Activated T-helper 2 cell treated with anti-CD3 and anti-CD28 coated beads, Interferon-gamma antibody, Interleukin-2, Interleukin-4, amounts not matched to agents 10 μg/mL and 5 μg/mL and 100 μg/mL, durations not matched to agents 14 hours and 24 hours and 36 hours (primary cell): ENCODE measurements at places on chromosomes 4 and X. TPM values are rescaled to one million over a fixed set of nuclear protein-coding genes. Genes with fewer than 3 reads are reported as not detected.

GRCh38 chr4:23060776-23061175 is 368.0 kb downstream of the GBA3 start:
- DNase-seq = no peak
- no peak overlapping the region for H3K4me3 ChIP-seq
- H3K27ac ChIP-seq = no peak overlapping the region
- no peaks in the 10 kb centered on the region for H3K27me3 ChIP-seq

- no peaks in the 10 kb centered on the region for H3K27me3 ChIP-seq
- H3K27ac ChIP-seq = no peak overlapping the region
- H3K4me1 ChIP-seq = no peaks in the 10 kb centered on the region
- no peaks in the 10 kb centered on the region for H3K36me3 ChIP-seq
Measured at GRCh38 chr4:114636192-114636935, 37.8 kb downstream of the UGT8 start.

DNA sequence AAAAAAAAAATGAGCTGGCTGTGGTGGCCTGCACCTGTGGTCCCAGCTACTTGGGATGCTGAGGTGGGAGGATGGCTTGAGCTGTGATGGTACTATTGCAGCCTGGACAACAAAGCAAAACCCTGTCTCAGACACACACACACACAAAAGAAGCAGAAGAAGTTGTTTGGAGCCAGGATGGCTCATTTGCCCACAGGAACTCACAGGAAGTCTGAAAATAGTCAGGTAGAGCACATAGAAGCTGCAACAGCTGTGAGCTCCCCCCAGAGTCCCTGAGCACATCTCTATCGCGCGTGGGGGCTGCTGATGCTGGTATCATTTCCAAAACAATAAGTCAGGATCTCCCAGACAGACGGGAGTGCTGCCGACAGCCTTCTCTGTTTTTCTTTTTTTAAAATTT is 13.4 kb upstream of the DHRSX start:
- no peak overlapping the region for H3K27ac ChIP-seq
- no peak overlapping the region for H3K4me3 ChIP-seq
- no peaks in the 10 kb centered on the region for H3K4me1 ChIP-seq
- no peaks in the 10 kb centered on the region for H3K36me3 ChIP-seq
- no peak for DNase-seq
- peaks cover 4% of the 10 kb centered on the region for H3K27me3 ChIP-seq

- no peak for DNase-seq
- H3K36me3 ChIP-seq = peaks cover 24% of the 10 kb centered on the region
- no peak overlapping the region for H3K4me3 ChIP-seq
- no peak overlapping the region for H3K27ac ChIP-seq
- H3K27me3 ChIP-seq = no peaks in the 10 kb centered on the region
- H3K4me1 ChIP-seq = peaks cover 13% of the 10 kb centered on the region
Measured at GRCh38 chr4:109665783-109666485, 37.3 kb downstream of the CASP6 start.

GRCh38 chr4:185344743-185345538 is 50.8 kb downstream of the LRP2BP start:
- H3K27ac ChIP-seq = peak overlapping the region; percentile 86
- no peaks in the 10 kb centered on the region for H3K27me3 ChIP-seq
- DNase-seq = no peak
- H3K4me1 ChIP-seq = peaks cover 39% of the 10 kb centered on the region
- H3K4me3 ChIP-seq = no peak overlapping the region

DNA sequence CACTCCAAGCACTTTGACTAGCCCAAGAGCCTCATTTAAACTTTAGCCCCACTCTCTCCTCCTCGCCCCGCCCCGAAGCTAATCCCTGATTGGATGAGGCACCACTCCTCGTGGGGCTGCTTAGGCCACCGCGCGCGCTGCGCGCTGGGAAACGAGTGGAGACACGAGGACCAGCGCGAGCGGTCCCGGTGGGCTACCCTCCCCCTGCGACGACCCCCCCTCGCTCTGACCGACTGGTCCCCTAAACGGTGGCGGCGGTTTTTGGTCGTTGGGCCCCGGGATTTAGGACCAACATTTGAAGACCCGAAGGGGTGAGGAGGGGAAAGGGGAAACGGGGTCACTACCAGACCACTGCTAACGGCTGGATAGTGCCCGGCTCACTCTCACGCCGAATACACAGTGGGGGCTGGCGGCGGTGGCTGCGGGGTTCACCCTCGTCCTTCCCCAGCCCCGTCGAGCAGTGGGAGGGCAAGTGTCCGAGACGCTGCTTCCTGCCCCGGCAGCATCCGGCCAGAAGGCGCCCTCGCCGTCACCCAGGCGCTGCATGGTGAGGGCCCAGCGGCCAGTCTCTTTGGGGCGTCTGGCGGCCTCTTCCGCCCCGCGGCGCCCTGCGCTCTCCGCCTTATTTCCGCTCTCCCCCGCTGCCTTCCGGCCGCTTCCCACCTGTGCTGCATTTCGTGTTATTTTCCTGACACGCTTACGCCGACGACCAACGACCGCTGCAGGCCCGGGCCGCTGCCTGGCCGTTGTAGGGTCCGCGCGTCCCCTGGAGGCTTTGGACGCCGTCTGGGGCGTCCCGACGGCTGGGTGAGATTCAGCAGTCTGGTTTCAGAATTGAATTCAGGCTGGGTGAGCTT is at the start of gene RBM46:
Gene RBM46, plus strand, starts transcription at position 147 of the 857 bp plus-strand sequence. CDS start 15,481 bp downstream, outside the sequence.
- no peak within 1 kb of the TSS for H3K4me3 ChIP-seq
- DNase-seq = no peak
- no peak within 1 kb of the TSS for H3K27ac ChIP-seq
- no peaks in the 10 kb centered on the region for H3K36me3 ChIP-seq
- no peaks in the 10 kb centered on the region for H3K4me1 ChIP-seq

GRCh38 chr4:152188801-152189200 is 347.1 kb downstream of the FBXW7 start:
- no peak for DNase-seq
- no peak overlapping the region for H3K4me3 ChIP-seq
- H3K36me3 ChIP-seq = no peaks in the 10 kb centered on the region
- peaks cover 4% of the 10 kb centered on the region for H3K4me1 ChIP-seq
- H3K27me3 ChIP-seq = no peaks in the 10 kb centered on the region

DNA sequence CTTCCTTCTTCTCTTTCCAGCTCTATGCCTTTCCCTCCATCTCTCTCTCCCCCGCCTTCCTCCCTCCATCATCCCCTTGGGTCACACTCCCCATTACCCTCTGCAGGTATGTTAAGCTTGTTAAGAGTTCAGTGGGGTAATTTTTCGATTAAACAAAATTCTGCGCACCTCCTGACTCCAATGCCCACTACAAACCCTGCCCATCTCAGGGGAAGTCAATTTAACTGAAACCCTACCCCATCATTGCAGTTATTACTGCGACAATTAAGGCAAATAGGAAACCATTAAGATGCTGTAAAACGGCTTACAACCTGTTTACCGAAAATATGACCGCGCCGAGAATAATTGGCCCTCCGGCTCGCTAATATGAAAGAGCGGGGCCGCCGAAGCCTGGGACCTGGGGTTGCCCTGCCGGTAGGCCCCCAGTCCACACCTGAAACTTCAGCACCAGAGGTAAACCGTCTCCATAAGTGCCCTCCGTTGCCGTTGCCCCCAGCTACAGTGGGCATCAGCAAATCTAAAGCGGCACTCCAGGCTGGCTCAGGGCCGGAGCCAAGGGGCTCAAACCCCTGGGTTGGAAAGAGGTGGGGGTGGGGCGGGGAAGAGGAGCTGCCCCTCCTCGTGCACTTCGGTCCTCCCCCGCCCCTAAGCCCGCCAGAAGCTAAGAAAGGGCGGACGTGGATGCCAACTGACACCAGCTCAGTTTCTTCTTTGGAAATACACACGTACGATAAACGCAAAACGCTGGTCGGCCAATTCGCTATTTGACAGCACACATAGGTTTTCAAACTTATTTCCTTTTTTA is 4.8 kb downstream of the ARX start:
- no peak overlapping the region for H3K27ac ChIP-seq
- H3K36me3 ChIP-seq = no peaks in the 10 kb centered on the region
- peaks cover 64% of the 10 kb centered on the region for H3K27me3 ChIP-seq
- DNase-seq = no peak
- peaks cover 4% of the 10 kb centered on the region for H3K4me1 ChIP-seq

- peaks cover 63% of the 10 kb centered on the region for H3K36me3 ChIP-seq
- H3K27ac ChIP-seq = no peak overlapping the region
- no peak overlapping the region for H3K4me3 ChIP-seq
- H3K4me1 ChIP-seq = peaks cover 18% of the 10 kb centered on the region
Measured at GRCh38 chr4:105451346-105451745, 22.5 kb downstream of the PPA2 start.

GRCh38 chr4:74838746-74839370 is 44.5 kb upstream of the BTC start:
- no peaks in the 10 kb centered on the region for H3K4me1 ChIP-seq
- no peaks in the 10 kb centered on the region for H3K27me3 ChIP-seq
- no peak overlapping the region for H3K27ac ChIP-seq
- no peaks in the 10 kb centered on the region for H3K36me3 ChIP-seq

- no peaks in the 10 kb centered on the region for H3K4me1 ChIP-seq
- DNase-seq = no peak
- H3K27me3 ChIP-seq = peaks cover 2% of the 10 kb centered on the region
- no peak overlapping the region for H3K27ac ChIP-seq
Measured at GRCh38 chr4:15327311-15328298, 100.2 kb upstream of the C1QTNF7 start.

DNA sequence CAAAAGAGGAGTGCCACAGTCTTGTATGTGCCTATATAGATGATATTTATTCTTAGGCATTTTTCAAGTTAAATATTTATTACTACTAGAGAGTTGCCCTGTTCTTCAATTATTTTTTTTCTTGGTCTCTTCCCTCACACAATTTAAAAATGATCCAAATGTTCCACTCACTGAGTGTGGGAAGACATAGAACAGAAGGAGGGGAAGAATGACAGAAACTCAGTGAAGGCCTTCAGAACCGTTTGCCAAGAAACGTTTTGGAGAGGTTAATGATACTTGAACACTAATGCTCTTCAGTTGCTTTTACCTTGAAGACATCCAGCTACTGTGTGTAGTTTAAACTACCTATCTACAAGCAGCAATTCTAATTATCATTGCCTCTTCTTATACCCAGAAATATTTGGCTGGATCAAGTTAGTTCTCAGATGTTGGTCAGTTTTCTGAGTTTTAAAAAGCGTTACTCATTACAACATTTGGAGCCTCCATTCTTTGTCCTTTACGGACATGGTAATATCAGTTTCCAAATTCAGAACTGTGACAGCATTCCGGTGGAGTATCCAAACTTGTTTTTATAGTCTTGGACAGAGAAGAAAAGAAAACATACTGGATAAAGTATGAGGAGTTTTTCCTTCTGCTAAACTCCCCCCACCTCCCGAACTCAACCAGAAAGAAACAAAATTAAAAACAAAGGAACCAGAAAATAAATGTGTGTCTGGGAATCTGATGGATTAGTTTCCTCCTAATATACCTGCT is 389.7 kb downstream of the SPRY1 start:
- no peak overlapping the region for H3K27ac ChIP-seq
- no peak overlapping the region for H3K4me3 ChIP-seq
- no peak for DNase-seq
- H3K36me3 ChIP-seq = no peaks in the 10 kb centered on the region
- H3K27me3 ChIP-seq = peaks cover 3% of the 10 kb centered on the region

GRCh38 chrX:40415675-40416074 is 165.1 kb upstream of the ATP6AP2 start:
- no peak for DNase-seq
- no peaks in the 10 kb centered on the region for H3K27me3 ChIP-seq
- H3K4me3 ChIP-seq = no peak overlapping the region
- H3K27ac ChIP-seq = no peak overlapping the region
- peaks cover 12% of the 10 kb centered on the region for H3K4me1 ChIP-seq

DNA sequence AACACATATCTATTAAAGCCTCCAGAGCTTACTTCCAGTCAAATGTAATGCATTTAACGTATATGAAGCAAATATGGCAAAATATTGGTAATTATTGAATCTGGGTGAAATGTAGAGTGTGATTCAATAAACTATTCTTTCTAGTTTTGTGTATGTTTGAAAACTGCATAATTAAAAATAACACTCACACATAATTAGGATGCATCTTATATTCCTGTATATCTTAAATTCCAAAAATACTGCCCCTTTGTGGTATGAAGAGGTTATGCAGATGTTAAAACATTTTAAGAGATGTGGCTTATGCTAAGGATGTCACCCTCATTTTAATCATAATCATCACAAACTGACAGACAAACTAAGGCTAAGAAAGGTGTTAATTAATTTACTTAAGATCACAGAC is 182.9 kb downstream of the COX18 start:
- no peaks in the 10 kb centered on the region for H3K36me3 ChIP-seq
- H3K27me3 ChIP-seq = no peaks in the 10 kb centered on the region
- H3K27ac ChIP-seq = no peak overlapping the region
- no peaks in the 10 kb centered on the region for H3K4me1 ChIP-seq

DNA sequence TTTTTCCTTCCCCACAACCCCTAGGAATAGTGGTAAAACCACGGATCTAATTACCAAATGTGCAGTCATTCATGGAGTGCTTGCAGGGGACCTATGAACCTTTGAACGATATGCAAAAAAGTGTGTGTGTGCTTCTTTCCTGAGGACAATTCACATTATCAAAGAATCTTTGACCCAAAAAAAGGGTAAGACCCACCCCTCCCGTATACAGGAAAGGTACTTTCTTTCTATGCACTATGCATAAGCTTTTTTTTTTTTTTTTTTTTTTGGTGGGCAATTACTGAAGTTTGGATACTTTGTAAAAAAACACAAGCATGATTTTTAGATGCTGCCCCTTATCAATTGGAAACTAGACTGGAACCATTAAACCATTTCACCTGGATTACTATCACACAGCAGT is 31.4 kb downstream of the SPRY1 start:
- no peak overlapping the region for H3K27ac ChIP-seq
- no peak overlapping the region for H3K4me3 ChIP-seq
- H3K27me3 ChIP-seq = no peaks in the 10 kb centered on the region
- no peak for DNase-seq
- H3K4me1 ChIP-seq = peaks cover 28% of the 10 kb centered on the region

DNA sequence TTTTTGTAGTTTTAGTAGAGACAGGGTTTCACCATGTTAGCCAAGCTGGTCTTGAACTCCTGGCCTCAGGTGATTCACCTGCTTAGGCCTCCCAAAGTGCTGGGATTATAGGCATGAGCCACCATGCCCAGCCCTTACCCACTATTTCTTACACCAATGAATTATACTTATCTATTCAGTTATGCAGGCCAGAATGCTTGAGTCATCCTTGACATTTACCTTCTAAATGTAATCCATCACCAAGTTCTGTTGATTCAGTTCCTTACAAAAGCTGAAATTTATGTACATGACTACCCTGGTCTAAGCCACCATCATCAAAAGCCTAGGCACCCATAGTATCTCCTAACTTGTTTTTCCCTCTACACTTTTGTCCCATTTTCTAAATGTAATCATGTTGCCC is 585.7 kb downstream of the IL15 start:
- H3K27me3 ChIP-seq = no peaks in the 10 kb centered on the region
- no peak overlapping the region for H3K4me3 ChIP-seq
- H3K36me3 ChIP-seq = peaks cover 22% of the 10 kb centered on the region
- peaks cover 11% of the 10 kb centered on the region for H3K4me1 ChIP-seq
- DNase-seq = no peak
- H3K27ac ChIP-seq = peak overlapping the region; percentile 19

GRCh38 chr4:140116442-140117104 is 37.4 kb downstream of the MAML3 start:
- H3K4me1 ChIP-seq = peaks cover 43% of the 10 kb centered on the region
- H3K4me3 ChIP-seq = no peak overlapping the region
- DNase-seq = peak; percentile 28
- H3K27ac ChIP-seq = peak overlapping the region; percentile 46
- no peaks in the 10 kb centered on the region for H3K36me3 ChIP-seq

The GABRE gene
- total RNA-seq = not detected in 2 replicates

The DMRTC1 gene
- total RNA-seq = not detected in 2 replicates

The CTPS2 gene
- total RNA-seq = 7.7 and 9.3 TPM in 2 replicates

The YIPF7 gene
- total RNA-seq = not detected in 2 replicates

The HOPX gene
- 58.8 and 60.2 TPM in 2 replicates for total RNA-seq

The FHDC1 gene
- total RNA-seq = 0.07 TPM in 2 replicates

The PRDM8 gene
- total RNA-seq = 1.1 and 1.8 TPM in 2 replicates

The H2BW2 gene
- not detected in 2 replicates for total RNA-seq

The ABLIM2 gene
- total RNA-seq = 0.32 and 0.60 TPM in 2 replicates

The CSAG2 gene
- not detected in 2 replicates for total RNA-seq

The NR0B1 gene
- not detected in 2 replicates for total RNA-seq

The REPS2 gene
- 0.02 TPM in 1 of 2 replicates, not detected in the other for total RNA-seq

The KCNE5 gene
- 0.87 and 0.98 TPM in 2 replicates for total RNA-seq

The MAGEC2 gene
- not detected in 2 replicates for total RNA-seq

The PGAM4 gene
- 0.48 and 0.66 TPM in 2 replicates for total RNA-seq
